Activated naive CD8-positive, alpha-beta T cell treated with anti-CD3 and anti-CD28 coated beads for 36 hours (primary cell): ENCODE measurements at places on chromosomes 6 and 20. TPM values are rescaled to one million over a fixed set of nuclear protein-coding genes. Genes with fewer than 3 reads are reported as not detected.

DNA sequence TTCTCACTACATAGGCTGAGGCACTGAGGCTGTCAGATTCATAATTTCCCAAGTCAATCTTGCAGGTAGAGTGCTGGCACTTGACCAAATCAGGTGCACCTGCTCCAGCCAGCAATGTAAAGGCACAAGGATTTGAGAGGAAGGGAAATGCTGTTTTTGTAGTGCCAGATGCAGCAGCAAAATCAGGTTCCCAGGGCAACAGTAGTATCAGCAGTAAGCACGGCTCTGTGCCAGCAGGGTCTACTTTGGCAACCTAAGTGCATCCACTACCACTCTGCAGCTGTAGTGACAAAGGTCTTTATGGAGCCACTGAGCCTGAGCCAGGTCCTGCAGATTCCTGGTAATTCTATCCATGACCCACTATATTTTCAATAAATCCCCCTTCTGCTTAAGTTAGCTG, 329.5 kb downstream of the TPBG start:
- H3K4me1 ChIP-seq: no peaks in the 10 kb centered on the region
- no peak overlapping the region for H3K4me3 ChIP-seq
- H3K27ac ChIP-seq: no peak overlapping the region
- H3K27me3 ChIP-seq: no peaks in the 10 kb centered on the region

ZNF165 gene
- total RNA-seq: 4.3 TPM

DNA sequence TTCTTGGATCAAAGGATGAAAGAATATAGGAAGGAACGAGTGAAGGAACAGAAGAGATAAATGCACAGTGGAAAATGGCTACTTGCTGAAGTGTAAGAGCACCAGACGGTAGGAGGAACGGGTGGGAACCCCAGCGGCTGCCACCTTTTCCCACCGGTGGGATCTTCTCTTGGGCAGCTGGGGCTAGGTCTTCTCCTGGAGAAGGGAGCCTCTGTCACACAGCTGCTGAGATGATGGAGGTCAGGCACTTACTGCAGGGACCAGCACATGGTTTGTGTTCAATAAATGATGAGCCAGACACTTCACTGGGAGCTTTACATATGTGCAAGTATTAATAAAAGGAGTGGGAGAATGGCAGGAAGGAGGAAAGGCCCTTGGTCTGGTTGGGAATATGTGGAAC, 123.7 kb downstream of the AGPAT4 start:
- H3K4me3 ChIP-seq: no peak overlapping the region
- no peaks in the 10 kb centered on the region for H3K36me3 ChIP-seq
- H3K27me3 ChIP-seq: no peaks in the 10 kb centered on the region
- H3K4me1 ChIP-seq: no peaks in the 10 kb centered on the region
- DNase-seq: no peak

- H3K4me3 ChIP-seq: no peak overlapping the region
- no peak overlapping the region for H3K27ac ChIP-seq
- no peaks in the 10 kb centered on the region for H3K36me3 ChIP-seq
- H3K27me3 ChIP-seq: peaks cover 38% of the 10 kb centered on the region
- no peak for DNase-seq
These were observed 18.6 kb upstream of the FAM135A start for GRCh38 chr6:70394518-70395300.

SCRT2 gene
- total RNA-seq: not detected

TMEM74B gene
- 1.5 TPM for total RNA-seq

GRCh38 chr6:16949716-16950115, 152.1 kb upstream of the STMND1 start:
- peaks cover 2% of the 10 kb centered on the region for H3K36me3 ChIP-seq
- peaks cover 41% of the 10 kb centered on the region for H3K4me1 ChIP-seq
- H3K4me3 ChIP-seq: no peak overlapping the region
- peaks cover 56% of the 10 kb centered on the region for H3K27me3 ChIP-seq
- DNase-seq: no peak
- no peak overlapping the region for H3K27ac ChIP-seq

DNA sequence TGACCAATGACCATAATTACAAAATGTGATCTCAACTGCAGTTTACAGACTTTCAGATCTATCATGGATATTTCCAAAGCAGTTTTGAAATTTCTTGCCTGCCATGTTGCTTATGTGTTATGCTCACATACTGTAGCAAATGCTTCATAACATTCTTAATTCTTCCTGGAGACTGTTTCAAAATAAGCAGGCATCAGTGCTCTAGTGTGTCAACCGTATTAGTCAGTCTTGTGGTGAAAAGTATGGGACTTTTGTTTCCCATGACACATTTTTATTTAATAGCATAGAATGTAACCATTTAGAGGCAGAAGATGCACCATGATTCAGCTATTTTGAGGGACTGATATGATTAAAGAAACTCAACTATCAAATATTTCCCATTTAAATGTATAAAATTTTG, 1.7 kb downstream of the POPDC3 start:
- H3K36me3 ChIP-seq: no peaks in the 10 kb centered on the region
- DNase-seq: no peak
- no peak overlapping the region for H3K4me3 ChIP-seq
- H3K27me3 ChIP-seq: peaks cover 76% of the 10 kb centered on the region
- H3K4me1 ChIP-seq: peaks cover 7% of the 10 kb centered on the region
- H3K27ac ChIP-seq: no peak overlapping the region

CITED2 gene
- total RNA-seq: 28.4 TPM

- no peak overlapping the region for H3K27ac ChIP-seq
- H3K4me1 ChIP-seq: no peaks in the 10 kb centered on the region
- H3K36me3 ChIP-seq: no peaks in the 10 kb centered on the region
- H3K4me3 ChIP-seq: no peak overlapping the region
- H3K27me3 ChIP-seq: no peaks in the 10 kb centered on the region
These were observed 103.5 kb downstream of the CD24 start for GRCh38 chr6:106870824-106871717.

GZF1 gene
- total RNA-seq: 11.5 TPM

SLC17A1 gene
- total RNA-seq: not detected

GRCh38 chr6:37392821-37393220, 39.0 kb downstream of the RNF8 start:
- DNase-seq: no peak
- H3K4me3 ChIP-seq: no peak overlapping the region
- no peaks in the 10 kb centered on the region for H3K36me3 ChIP-seq
- no peak overlapping the region for H3K27ac ChIP-seq

TFAP2D gene
- total RNA-seq: not detected
